ENCODE measurements at places on chromosomes 11 and 22. TPM values are rescaled to one million over a fixed set of nuclear protein-coding genes. Genes with fewer than 3 reads are reported as not detected.

CLMP gene
- 1.9 TPM for polyA plus RNA-seq

NCR3LG1 gene
- polyA plus RNA-seq, result 0.31 TPM

CDCA5 gene
- polyA plus RNA-seq, result 43.4 TPM

SEPTIN3 gene
- polyA plus RNA-seq, result 0.06 TPM

KRTAP5-8 gene
- not detected for polyA plus RNA-seq

EMSY gene
- 3.0 TPM for polyA plus RNA-seq

PRR5L gene
- polyA plus RNA-seq, result 25.0 TPM

FGF19 gene
- not detected for polyA plus RNA-seq

SERPING1 gene
- 23.2 TPM for polyA plus RNA-seq

APOBEC3B gene
- polyA plus RNA-seq, result 3.4 TPM

LUZP2 gene
- polyA plus RNA-seq, result 0.08 TPM
